ENCODE measurements at places on chromosomes 13 and 19.

DNA sequence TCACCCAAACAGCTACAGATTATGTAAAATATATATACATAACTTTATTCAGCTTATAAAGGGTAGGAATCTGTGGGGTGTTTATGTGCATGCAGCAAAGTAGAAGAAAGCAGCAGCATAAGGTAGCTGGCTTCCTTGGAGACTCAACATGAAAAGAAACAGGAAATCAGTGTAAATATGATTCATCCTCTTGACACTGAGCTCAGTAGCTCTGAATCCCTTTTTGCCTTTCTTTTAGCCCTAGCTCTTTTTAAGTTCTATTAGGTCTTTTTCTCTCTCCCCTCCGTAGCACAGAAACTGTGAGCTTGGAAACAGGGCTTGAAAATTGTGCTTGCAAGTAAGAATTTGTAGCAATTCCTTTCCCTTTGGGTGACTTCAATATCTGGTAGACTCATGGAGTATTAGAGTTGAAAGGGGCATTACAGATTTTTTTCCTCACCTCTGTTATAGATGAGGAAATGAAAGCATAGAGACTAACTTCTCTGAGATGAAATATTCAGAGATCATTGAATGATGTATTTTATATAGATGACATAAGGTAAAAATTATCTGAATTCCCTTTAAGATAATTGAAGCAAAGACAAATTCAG is 314.4 kb downstream of the PCDH9 start:
- no peak for DNase-seq

- DNase-seq, result no peak
Observed at GRCh38 chr13:21719463-21719862, 48.6 kb downstream of the FGF9 start.

- DNase-seq, result no peak
Observed at GRCh38 chr19:49681830-49682229, 4.8 kb downstream of the PRMT1 start.

DNA sequence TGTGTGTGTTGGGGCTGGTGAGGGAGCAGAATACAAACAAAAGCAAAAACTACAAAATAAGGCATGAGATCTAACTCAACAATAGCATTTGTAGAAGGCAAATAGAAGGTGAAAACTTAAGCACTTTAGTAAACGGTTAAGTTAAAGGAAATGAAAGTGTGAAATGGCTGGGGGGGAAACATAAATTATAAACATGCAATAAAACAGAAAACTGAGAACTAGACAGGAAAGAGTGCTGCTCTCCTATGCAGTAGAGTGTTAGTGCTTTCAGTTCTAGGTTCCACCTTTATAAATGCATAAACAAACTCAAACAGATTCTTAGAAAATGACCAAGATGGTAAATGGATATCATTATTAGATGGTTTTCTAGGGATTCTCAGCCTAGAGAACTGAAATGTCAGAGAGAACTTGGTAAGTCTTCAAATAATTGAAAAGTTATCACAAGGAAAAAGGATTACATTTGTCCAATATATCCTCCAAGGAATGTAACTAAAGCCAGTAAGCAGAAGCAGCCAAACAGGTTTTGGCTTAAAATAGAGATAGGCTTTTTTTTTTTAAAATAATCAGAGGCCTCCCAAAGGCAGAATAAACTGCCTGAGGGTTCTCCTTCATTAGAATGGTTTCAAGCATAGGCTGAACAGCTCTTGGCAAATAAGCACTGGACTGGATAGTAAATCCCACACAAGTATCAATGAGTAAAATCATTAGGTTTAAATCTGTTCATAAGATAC is 23.3 kb downstream of the RBM26 start:
- DNase-seq, result no peak

DNA sequence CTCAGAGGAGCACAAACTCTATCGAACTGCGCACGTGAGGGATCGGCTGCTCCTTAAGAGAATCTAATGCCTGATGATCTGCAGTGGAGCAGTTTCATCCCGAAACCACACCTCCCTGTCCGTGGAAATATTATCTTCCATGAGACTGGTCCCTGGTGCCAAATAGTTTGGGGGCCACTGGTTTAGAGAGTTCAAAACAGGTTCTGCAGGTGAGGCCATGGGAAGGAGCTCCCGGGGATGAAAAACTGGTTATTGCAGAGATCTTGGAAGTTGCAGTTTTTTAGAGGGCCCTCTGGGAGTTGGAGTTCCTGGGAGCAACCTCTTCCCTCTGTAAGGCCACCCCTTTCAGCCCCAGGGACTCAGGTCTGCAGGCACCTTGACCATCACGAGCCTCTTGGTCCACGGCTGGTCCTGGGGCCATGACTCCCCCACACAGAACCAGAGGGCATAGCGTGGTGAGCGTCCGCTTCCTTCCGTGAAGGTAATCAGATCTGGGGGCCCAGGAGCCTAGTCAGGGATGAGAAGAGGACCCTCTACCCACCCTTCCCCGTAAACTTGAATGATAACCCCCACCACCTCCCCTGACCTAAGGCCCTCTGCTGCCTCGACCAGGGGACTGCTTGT is 5.2 kb downstream of the IRF3 start:
- DNase-seq, result no peak

- DNase-seq, result no peak
Observed at GRCh38 chr13:41917641-41918040, 43.3 kb downstream of the VWA8 start.

GRCh38 chr19:782185-782877 is 14.9 kb upstream of the PTBP1 start:
- no peak for DNase-seq

DNA sequence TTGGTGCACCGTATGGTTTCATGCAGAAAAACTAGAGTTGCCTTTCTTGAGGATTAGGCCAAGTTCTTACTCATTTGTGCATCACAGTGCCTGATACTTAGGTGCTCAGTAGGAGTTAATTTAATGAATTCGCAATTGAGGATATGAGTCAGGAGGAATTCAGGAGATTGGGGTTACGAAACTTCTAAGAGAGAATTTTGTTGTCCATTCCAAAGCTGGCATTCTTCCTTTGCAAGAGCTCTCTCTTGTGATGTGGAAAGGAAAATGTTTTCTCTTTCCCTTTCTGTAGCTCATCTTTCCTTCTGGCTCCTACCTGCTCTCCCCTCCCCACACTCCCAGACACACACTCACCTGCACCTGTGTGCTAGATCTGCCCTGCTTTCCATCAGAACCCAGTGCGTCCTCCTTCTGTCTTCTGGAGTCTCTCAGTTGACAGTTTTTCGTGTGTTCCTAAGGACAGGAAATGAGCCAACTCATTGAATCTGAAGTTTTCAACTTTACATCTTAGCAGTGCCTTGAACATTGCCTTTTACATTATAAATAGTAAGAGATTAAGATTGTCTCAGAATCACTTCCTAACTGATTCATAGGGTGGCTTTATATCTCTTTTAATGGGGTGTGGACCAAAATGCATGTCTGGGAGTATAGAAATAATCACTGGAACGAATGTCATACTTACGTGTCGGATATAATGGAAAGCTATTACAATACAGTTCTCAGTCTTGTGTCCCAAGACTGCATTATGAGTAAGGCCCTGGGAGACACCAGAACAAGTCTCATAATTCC is 19.7 kb upstream of the ERCC5 start:
- DNase-seq, result no peak

DNA sequence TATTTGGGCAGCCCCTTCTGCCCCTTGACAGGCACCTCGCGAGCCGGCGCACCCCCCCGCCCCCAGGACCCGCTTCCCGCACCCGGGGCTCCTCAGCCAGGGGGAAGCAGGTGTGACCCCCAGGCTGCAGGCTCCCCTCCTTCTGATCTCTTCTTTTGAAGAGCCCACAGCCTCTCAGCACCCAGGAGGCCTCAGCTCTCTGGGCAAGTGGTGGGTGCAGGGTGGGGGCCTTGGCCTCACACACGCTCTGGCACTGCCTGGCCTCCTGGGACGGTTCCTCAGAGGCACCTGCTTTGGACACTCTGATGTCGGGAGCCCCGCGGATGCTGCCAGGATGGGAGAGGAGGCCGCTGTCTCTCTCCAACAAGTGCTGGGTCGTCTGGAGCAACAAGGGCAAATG is 1.5 kb upstream of the C13orf46 start:
- no peak for DNase-seq

DNA sequence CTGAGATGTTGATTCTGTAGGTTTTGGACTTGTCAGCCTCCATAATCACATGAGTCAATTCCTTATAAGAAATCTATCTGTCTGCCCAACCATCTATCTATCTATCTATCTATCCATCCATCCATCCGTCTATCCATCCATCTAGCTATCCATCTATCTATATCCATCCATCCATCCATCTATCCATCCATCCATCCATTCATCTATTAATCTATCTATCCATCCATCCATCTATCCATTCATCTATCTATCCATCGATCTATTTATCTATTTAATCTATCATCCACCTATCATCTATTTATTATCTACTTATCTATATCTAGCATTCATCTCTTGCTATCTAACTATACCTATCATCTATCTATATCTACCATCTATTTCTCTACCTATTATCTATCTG is 357.2 kb upstream of the ZNF507 start:
- DNase-seq, result no peak

- DNase-seq, result no peak
Observed at GRCh38 chr13:41782086-41782485, 178.8 kb downstream of the VWA8 start.

DNA sequence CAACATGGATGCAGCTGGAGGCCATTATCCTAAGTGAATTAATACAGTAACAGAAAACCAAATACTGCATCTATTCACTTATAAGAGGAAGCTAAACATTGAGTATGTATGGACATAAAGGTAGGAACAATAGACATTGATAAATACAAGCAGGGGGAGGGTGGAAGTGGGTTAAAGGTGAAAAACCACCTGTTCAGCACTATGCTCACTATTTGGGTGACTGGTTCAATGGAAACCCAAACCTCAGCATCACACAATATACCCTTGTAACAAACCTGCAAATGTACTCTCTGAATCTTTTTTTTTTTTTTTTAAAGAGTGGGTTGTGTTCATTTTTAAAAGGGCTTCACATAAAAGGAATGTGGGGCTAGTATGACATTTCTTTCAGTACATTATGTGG is 26.9 kb upstream of the CPB2 start:
- no peak for DNase-seq

DNA sequence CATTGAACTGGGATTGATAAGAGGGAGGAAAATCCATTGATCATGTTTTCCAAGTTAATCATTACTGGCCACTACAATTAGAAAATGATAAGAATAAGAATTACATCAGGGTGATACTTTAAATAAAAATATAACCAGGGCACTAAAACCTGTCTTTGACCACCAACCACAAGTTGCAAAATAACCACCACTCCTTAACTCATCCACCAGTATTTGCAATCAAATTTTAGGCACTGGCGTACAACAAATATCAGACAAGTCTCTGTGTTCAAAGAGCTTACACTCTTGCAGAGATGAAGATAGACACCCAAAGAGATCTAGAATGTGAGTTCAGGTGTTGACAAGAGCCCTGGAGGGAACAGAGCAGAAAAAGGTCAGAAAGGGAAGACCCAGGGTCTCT is 514 bp downstream of the CEACAM3 start:
- DNase-seq, result no peak

DNA sequence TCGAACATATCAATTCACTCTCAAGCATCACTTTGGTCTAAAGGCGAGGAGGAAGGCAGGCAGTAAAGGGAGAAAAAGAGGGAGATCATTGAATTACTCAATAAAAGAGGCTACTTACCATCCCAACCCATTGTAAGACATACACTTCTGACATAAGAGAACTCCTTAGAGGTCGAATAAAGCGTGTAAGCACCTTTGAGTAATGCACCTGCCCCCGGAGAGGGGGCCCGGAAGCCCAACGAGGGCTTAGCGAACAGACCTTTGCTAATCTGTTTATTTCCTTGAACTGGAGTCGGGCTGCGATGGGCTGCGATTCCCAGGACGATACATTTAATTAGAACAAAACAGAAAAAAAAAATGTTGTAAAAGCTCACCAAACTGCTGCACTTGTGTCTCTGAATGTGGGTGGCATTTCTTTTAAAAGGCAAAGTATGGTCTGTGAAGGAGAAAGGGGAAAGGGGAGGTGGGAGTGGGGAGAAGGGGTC is 3.0 kb downstream of the ZC3H4 start:
- DNase-seq, result no peak

GRCh38 chr19:19105365-19106055 is 32.8 kb downstream of the TMEM161A start:
- DNase-seq, result no peak

DNA sequence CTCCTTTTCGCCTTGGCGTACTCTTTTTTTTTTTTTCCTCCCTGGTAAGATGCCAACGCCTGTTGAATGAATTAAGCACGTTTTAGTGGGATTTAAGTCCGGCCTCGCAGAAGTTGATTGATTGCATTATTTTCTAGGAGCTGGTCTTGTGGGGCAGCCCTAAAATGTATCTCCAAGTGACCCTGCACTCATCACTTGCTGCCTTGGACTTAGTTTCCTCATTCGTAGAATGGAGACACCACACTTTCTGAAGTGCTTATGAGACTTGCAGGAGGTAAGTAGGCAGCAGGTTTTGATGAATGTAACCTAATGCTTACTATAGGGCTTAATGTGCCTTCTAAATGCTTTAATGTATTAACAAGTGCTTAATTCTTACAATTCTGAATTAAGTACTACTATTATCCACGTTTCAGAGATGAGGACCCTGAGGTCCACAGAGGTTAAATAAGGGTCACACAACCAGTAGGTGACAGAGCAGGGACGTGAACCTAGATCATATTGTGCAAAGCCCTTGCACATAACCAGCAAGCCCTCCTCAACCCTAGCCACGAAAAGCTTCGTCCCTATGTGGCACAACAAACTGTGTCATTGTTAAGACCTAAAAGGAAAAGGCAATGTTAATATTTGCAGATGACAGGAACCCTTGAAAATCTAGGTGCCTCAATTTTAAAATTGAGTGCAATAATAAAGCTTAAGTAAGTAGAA is 514 bp upstream of the ARGLU1 start:
- DNase-seq, result no peak

GRCh38 chr13:112960706-112961105 is 8.3 kb upstream of the MCF2L start:
- DNase-seq, result no peak

DNA sequence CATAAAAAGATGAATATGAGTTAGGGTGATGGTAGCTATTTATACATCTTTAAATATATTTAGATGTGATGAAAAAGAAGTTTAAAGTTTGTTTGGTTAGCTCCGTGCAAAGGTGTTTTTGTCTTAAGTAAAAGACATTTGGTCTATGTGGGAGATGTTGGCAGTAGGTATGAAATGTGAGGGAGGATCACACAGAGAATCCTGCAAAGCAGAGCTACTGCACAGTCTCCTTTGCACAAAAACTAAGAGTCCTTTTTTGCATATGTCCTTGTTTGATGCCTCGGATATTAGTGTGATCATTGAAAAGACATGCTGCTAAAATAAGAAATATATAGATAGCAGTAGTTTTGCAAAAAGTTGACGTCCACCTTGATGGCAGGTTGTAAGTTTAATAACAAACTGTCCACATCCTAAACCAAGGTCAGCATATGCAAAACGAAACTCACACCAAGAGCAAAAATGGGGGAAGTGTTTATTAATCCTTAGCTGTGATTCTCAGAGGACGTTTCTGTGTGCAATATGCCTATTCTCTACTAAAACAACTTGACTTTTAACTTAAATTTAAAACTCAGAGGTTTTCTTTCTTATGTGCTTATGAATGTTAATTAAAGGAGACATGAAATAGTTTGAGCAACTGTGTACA is 870.1 kb downstream of the PCDH9 start:
- DNase-seq, result no peak
